ENCODE measurements at places on chromosomes 13 and 19.

DNA sequence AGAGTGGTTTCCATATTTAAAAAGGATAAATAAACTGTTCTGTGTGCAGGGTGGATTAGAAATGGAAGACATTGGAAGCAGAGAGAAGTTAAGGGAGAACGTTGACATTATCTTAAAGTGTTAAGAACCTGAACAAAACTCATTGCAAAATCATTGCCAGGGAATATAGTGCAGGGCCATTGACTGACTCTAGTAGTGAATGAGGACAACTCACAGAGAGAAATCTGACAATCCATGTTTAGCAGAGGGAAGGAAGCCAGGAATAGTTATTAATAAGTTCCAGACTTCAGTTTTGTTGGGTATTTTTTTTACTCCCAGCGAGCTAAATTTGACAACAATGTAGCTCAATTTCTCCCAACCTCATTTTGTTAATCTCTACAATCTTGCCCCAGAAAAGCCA lies 554.8 kb upstream of the GPC6 start:
- DNase-seq = no peak

DNA sequence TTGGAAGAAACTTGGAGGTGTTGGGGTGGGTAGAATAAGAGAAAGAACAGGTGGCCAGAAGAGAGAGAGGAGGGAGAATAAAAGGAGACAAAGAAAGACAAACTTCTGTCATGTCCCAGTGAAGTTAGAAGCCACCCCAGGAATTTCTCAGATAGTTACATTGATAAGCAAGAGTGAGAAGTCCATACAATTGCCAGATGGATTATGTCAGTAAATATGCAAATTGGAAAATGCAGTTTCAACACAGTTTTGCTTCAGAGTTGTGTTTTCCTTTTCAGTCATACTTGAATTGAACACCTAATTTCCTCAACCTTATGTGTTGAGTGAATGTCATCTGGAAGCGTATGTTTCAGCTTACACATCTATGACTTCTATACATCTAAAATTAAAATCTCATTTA lies 139.2 kb downstream of the RXFP2 start:
- no peak for DNase-seq

GRCh38 chr13:25662516-25662915 lies 290.7 kb downstream of the ATP8A2 start:
- DNase-seq = no peak

GRCh38 chr19:48417421-48417820 lies 24.0 kb downstream of the GRIN2D start:
- DNase-seq = no peak

DNA sequence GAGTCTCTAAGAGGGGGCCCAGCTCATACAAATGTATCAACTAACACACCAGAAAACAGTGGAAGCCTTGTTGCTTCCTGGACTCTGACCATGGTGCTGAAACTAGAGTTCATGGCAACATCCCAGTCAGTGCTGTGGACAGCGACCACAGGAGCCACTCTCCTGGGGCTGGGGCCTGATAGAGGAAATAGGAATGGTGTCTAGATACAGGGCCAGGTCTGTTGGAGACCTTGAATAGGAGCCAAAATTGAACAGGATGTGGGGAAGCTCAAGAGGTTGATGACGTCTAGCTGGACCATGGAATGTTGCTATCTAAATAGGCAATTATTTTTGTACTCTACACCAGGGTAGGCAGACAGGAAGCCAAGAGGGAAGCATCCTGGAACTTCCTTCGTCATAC lies 21.7 kb downstream of the LILRB4 start:
- no peak for DNase-seq
